ENCODE measurements at places on chromosomes 7 and 10. TPM values are rescaled to one million over a fixed set of nuclear protein-coding genes. Genes with fewer than 3 reads are reported as not detected.
A peak's percentile ranks its signal among the peaks of the same experiment; 100 is the strongest.

The SLC16A9 gene
- 0.54 TPM for total RNA-seq

GRCh38 chr10:102702742-102703141 lies 11.5 kb downstream of the ARL3 start:
- no peak for DNase-seq

The FZD8 gene
- 13.0 TPM for total RNA-seq

- peak; percentile 39 for DNase-seq
Observed at GRCh38 chr10:68560186-68560942, at the start of gene TET1. Gene TET1 (plus strand): TSS chr10:68560337. CDS start chr10:68572339, 12,002 bp downstream.

The MMRN2 gene
- 1.5 TPM for total RNA-seq

DNA sequence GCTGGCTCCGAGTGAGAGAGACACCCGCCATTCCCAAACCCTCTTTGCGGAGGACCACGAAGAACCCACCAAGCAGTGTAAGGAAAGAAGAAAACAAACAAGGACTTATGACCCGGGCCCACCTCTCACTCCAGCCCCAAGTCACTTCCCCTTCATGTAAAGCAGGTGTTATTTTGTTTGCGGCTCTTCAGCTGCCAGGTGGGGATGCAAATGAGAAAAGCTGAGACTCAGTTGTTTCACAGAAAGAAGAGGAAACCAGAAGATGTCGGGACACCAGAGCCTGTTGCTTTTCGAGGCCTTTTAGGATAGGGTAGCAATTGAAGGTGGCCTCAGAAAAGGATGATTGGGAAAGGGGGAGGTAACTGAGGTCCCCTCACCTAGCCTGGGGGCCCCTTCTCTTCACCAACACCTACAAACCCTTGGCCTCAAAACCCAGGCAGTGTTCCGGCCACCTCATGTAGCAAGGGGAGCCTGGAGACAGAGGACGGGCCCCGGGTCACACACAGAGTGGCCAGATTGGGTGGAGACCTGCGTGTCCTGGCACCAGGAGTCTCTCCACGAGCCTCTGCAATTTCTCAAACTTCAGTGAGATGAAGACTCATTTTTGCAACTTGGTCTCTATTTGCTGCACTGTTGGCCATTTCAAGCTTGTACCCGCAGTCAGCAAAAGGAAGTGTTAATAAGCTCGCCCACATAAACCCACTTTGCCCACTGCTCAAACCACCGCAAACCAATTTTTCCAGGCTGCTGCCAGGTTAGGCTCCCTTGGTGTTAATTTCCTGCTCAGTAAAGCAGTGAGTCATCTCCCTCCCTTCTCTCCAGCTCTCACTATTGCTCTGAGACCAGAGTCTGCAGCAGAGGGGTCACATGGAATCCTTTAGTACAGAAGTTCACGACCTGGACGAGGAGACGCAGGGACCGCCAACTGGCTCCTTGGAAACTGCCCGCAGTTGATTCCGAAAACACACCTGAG lies 45.5 kb downstream of the AOC1 start:
- DNase-seq: no peak

The MINPP1 gene
- total RNA-seq: 12.3 TPM

DNA sequence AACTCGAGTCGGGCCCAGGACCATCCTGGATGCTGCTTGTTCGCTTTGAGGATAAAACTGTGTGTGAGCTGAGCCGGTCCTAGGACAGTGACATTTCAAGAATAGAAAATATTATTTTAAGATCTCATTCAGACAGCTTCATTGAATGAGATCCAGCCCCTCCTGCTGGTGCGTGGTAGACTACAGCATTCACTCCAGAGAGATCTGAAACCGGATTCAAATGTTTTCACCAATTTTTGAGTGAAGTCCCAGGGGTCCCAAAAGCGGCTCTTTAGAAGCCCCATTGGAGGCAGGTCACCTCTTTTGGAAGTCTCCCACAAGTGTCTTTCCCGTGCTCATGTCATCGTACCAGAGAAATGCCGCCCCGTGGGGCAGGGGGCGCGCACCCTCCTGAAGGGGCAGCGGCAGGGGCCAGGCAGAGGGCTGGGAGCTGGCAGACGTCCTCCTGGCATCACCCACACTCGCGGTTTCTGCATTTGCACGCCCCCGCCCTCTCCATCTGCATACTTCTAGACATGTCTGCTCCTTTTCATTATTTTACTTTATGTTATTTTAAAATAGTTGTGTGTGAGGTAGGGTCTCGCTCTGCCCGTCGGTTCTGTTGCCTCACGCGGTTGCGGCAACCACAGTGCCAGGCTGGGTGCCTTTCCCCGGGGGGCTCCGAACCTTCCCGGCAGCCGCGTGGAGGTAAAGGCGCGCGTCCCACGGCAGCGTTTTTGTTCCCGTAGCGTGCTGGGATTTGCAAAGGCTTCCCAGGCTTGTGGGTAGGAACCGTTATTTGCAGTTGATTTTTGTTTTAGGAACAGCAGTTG lies 52.3 kb upstream of the DPYSL4 start:
- DNase-seq: no peak

The LIPJ gene
- total RNA-seq: not detected

- no peak for DNase-seq
Observed at GRCh38 chr7:100888988-100889750, at the start of gene UFSP1. Gene UFSP1 (minus strand): TSS chr7:100889715. CDS start chr7:100889271, 444 bp downstream.

DNA sequence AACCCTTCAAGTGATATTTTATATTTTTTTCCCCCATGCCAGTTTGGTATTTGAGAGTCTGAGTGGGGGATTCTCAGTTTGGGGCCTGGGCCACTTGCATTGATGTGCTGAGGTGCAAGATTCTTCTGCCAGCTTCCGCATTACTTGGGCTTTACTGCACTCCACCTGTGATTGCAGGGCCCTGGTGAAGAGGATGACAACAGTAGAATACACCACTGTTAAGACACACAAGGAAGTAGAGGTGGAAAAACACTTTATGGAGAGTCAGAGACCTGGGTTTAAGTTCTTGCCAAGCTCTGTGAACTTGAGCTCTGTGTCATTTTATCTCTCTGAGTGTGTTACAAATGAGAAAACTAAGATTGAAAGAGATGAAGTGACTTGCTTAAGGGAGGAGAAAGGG lies 209.4 kb downstream of the LRMDA start:
- no peak for DNase-seq

The MYOF gene
- 167 TPM for total RNA-seq

DNA sequence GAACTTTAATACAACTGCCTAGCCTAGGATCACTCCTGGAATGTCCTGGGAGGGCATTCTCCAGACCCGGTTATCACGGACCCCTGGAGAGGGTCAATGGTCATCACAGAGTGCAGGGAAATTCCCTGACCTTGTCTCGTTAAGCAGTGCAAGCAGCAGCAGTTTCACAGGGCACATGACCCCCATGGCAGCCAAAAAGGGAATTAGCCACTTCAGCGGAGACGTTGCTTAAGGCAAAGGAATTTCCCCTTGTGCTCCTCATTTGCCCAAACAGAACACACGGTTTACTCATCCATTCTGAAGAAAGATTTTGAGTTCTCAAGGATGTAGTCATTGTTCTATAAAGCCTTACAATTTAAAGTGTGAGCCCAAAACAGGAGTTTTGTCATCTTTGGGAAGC lies 260.3 kb downstream of the SNX13 start:
- peak; percentile 94 for DNase-seq

- no peak for DNase-seq
Observed at GRCh38 chr7:86815556-86815955, 171.8 kb downstream of the GRM3 start.

GRCh38 chr10:80489371-80490112 lies 35.4 kb downstream of the TSPAN14 start:
- no peak for DNase-seq

DNA sequence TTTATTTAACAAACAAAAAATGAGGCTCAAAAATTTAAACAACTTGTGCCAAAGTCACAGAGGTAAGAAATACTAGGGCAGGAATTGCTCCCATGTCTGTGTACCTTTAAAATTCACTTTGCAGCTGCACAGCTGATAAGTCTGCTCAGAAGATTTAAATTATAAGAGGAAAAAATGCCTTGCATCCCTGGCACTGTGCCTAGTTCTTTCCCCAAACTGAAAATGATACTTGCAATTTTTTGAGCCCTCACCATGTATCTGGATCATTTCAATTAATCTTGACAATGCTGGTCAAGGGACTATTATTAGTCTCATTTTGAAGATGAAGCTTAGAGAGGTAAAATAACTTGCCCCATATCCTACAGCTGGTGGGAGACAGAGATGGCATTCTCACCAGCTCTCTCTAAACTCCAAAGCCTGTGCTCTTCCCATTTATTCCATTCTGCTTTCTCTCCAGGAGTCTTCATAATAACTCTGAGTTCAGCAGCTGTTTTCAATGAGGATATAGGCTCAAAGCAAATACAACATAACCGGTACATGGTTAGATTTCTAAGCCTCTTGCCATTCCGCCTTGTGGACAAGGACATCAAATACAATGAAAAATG lies 350.5 kb upstream of the LRRTM3 start:
- DNase-seq: no peak

The ATP6V0A4 gene
- 0.40 TPM for total RNA-seq

- no peak for DNase-seq
Observed at GRCh38 chr7:32026083-32026425, 44.2 kb downstream of the PDE1C start.

- DNase-seq: no peak
Observed at GRCh38 chr7:17782216-17782549, 158.1 kb downstream of the SNX13 start.

The MYL10 gene
- total RNA-seq: not detected

The ZNF488 gene
- 0.12 TPM for total RNA-seq

GRCh38 chr7:154899862-154900261 lies 103.1 kb downstream of the PAXIP1 start:
- DNase-seq: no peak

- peak; percentile 79 for DNase-seq
Observed at GRCh38 chr7:28573059-28573553, 160.8 kb downstream of the CREB5 start.

DNA sequence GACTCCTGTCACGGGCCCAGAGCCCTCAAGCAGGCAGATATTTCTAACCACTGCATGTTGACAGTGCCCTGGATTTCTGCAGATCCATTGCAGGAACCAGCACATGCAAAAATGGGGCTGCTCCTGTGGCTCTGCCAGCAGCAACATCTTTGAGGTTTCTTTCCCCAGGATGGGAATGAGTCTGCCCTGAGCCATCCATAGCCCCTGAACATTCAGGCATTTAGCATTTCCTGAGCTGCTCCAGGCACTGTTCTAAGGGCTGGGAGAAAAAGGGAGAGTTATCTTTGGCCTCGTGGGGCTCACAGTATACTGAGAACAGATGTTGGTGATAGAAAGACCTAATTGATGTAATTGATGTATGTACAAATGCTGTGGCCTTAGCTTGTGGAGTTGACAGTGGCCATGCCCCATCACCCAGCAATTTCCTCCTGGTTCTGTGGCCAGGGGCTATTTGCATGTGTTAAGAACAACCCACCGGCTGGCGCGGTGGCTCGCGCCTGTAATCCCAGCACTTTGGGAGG lies 66.0 kb upstream of the LRRC4 start:
- DNase-seq: no peak

DNA sequence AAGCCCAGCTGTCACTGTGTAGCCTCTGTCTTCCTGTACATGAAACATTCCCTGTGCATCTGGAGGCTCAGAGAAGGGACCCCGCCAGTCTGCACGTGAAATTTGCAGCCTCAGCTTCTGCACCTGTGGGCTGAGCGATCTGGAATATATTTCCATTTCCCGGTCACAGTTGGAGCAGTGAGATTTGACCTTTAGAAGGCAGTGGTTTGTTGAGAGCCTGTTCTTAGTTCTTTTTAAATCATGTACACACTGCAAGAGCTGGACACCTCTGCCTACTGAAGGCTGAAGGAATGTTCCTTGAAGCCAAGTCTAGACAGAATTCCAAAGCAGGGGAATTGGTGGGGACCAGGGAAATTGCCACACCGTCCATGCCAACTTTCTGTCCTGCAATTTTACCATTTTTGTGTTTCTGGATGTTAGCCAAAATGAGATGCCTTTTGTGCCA lies 706.6 kb downstream of the INHBA start:
- DNase-seq: no peak

DNA sequence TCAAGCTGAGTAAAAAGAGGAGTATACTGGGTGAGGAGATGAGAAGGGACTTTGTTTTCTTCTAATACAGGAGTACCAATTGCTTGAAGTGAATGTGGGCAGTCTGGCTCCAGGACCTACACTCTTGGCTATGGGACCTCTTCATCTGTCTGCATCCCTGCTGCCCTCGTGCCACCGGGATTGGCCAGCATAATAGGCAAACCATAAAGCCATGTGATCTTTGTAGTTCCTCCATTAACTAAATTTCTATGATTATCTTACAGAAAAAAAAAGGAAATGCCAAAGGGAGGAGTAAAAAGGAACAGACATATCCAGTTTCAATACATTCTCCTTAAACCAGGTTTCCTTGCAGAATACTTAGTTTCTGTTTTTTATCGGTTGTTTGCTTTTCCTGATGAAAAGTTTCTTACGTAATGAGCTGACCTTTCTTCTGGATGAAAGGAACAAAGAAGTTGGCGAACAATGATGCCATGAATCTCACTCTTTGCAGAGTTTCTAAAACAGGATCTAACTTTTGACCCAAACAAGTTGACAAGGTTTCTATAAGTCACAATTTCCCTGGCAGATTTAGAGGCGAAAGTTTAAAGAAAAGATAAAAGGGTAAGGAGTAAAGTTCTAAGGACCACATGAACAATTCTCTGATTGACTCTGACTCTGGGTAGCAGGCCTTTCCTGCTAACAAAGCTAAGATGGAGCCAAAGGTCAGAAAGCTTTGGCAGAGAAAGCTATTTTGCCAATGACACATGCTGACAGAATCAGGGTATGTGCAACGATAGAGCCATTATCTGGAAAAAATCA lies 54.1 kb downstream of the LAMB1 start:
- DNase-seq: peak; percentile 90

- DNase-seq: no peak
Observed at GRCh38 chr10:106992055-106992454, 172.5 kb downstream of the SORCS1 start.

DNA sequence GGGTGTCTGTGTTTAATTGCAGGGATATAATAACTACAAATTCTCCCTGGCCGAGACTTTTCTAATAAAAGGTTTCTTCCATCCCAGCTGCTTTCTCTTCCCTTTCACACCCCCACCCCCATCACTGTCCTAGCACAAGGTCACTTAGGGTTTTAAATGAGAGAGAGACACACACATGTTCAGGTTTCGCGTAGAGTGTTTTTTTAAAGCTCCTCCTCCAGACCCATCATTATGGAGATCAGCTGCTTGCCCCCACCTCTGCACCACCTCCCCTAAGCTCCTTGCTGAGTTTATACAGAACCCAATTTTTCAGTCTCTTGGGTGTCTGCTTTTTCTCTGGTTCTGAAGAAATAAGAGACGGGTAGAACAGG lies 18.6 kb downstream of the LRMDA start:
- DNase-seq: no peak

- DNase-seq: peak; percentile 62
Observed at GRCh38 chr10:66162560-66163143, 763.2 kb upstream of the LRRTM3 start.

DNA sequence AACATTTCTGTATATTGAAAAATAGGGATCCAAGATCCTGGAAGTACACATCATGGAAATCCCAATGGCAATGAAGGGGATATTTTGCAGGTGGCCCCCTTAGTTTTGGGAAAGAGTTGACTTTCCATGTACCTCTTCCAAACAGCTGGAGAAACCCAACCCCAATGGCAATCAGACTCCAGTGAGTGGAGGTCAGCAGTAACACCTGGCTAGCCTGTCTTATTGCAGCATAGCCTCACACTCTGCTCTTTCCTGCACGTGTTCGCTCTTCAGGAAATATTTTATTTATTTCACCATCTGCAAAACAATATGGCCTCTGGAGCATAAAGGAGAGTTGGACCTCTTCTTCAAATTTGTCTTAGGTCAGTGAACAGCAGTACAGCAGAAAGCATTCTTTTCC lies 340.0 kb upstream of the NRP1 start:
- no peak for DNase-seq

The RTKN2 gene
- total RNA-seq: 1.6 TPM

GRCh38 chr10:90968328-90969081 lies 47.6 kb upstream of the ANKRD1 start:
- peak; percentile 55 for DNase-seq

GRCh38 chr10:43524434-43525247 lies 49.8 kb downstream of the ZNF239 start:
- peak; percentile 1 for DNase-seq

The TUBB8 gene
- not detected for total RNA-seq

All from MCF 10A (cell line).